ENCODE measurements at places on chromosomes 12 and 14.

DNA sequence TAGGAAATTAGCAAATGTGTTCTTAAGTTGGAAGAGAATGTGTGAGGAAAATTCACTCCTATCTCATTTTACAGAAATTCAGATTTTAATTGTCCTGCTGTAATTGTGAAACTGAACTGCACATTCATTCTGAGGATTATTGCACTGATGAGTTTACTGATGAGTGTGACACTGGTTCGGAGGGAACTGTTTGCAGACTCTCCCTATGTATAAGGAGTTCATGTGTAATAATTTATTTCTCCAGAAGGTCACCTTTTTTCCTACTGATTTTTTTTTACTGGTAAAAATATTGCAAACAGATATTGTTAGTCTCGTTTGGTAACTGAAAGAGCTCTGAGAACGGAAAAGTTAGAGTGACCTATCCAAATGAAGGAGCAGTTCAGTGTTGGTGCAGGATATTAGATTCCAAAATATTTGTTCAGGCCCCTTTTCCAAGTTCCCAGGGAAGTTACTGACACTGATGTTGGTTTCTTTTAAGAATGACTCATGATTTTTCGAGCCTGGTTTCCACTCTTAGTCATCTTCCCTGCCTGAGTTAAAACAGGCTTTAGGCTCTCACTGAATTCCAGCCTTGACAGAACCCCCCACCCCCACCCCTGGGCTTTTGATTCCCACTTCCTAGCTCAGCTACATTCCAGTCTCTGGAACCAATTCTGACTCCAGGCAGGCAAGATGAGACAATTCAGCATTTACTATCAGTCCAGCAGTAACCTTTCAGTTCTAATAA, 18.4 kb downstream of the ANO6 start:
- no peak for DNase-seq

- DNase-seq, result no peak
These were observed 144.1 kb downstream of the NTF3 start for GRCh38 chr12:5575987-5576386.

DNA sequence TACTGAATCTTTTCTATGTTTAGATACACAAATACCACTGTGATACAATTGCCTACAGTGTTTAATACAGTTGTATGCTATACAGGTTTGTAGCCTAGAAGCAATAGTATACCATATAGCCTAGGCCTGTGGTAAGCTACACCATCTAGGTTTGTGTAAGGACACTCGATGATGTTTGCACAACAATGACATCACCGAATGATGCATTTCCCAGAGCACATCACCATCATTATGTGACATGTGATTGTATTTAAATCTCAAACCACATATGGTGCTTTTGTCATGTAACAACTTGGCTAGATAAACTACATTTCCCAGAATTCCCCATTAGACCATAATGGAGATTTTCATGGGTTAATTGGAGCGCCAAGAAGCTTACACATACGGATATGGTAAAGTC, 128.4 kb upstream of the CPNE8 start:
- DNase-seq, result no peak

- DNase-seq, result no peak
These were observed 1.5 kb downstream of the KDM2B start for GRCh38 chr12:121579190-121579791.

DNA sequence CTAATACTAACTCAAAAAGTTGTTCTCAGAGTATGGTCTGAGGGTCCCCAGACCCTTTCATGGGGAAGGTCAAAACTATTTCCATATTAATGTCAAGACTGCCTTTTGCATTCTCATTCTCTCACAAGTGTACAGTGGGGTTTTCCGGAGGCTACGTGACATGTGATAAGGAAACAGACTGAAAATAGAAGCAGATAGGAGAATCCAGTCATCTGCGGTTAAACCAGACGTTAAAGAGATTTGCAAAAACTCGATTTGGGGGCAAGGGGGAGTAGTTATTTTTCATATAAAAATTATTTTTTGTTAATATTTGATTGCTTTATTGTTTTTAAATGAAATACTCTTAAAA, 1.0 kb upstream of the NAP1L1 start:
- DNase-seq, result no peak

DNA sequence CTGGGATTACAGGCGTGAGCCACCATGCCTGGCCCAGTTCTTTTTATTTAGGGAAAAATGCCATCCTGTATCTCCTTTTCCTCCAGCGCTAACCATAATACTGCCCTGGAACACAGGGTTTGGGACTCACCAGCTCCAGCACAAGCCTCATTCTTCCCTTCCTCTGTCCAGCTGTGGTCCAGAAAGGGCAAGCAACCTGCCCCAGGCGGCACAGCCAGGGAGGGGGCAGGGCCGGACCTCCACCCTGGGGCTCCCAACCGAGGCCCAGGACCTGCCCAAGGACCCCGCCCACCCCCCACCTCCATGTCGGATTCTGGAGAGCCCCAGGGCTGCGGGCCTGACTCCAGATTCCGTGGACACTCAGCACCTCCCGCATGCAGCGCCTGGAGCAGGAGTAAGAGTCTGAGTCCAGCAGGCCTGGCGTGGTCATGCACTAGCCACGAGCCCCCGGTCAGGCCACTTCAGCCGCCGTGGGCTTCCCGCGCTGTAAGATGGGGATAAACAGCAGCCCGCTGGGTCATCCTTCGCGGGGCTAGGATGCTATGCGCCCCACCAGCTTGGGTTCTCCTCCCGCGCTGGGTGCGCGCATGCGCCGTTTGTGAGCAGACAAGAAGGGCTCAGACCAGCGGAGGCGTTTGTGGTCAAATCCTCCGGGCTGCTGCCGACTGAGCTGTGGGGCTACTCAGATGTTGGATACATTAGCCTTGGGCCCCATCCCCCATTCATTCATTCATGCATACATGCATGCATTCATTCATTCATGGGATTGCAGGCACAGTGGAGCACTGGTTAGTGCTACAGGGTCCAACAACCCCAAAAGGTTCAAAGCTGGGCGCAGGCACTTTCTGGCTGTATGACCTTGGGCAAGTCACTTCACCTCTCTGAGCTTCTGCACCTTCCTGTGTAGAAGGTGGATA, 16.3 kb downstream of the TMEM119 start:
- no peak for DNase-seq

DNA sequence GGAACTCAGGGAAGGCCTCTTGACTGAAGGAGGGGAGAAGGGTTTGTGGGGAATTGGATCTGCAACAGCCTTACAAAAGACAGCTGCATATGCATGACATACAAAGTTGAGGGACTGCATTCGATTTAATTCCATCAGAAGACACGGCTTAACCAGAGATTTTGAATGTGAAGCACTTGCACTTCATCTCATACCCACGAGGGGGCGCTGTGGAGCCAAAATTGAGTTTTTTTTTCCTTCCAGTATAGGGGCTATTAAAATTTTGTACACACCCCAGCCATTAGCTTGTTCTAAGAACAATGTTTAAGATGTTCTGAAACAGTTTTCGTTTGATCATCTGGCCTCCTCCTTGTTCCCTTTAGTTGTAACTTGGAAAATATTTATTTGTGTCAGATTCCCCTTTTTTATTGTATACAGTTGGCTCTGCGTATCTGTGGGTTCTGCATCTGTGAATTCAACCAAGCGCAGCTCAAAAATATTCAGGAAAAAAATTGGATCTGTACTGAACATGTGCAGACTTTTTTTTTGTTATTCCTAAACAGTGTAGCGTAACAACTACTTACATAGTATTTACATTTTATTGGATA, 1.6 kb downstream of the SUDS3 start:
- peak; percentile 57 for DNase-seq

- no peak for DNase-seq
These were observed 22.0 kb downstream of the LRTM2 start for GRCh38 chr12:1842183-1842904.

DNA sequence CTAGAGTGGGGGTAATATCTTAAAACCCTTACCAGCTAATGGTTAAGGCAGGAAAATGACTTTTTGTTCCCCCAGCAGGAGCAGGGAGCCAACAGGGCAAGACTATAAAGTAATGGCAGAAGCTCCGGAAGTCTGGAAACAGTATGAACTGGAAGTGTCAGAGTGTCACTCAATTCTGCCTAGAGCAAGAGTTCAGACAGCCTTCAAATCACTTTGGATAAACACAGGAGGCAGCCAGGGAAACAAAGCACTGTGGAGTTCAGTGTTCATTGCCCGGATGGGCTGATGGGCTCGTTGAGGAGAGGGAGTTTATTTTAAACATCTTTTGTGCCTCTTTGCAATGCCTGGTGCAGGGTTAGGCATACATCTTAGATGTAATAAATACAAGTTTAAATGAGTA, 16.5 kb upstream of the DYRK2 start:
- no peak for DNase-seq

DNA sequence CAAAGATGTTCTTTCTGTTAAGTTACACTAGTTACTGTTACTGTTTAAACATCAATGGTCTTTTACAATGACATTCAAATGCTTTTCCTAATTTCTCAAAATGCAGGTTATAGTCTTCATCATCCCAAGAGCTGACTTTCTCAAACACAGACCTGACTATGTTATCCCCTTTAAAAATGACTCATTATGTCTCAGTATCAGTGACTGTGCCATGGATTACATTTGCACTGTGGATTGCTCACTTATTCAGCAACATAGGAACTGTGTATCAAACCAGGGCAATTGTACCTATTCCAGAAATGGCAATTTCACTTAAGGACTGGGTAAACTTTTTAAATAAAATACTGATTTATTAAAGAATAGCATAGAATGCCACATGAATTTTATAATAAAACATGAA, 630.2 kb upstream of the NOVA1 start:
- no peak for DNase-seq

DNA sequence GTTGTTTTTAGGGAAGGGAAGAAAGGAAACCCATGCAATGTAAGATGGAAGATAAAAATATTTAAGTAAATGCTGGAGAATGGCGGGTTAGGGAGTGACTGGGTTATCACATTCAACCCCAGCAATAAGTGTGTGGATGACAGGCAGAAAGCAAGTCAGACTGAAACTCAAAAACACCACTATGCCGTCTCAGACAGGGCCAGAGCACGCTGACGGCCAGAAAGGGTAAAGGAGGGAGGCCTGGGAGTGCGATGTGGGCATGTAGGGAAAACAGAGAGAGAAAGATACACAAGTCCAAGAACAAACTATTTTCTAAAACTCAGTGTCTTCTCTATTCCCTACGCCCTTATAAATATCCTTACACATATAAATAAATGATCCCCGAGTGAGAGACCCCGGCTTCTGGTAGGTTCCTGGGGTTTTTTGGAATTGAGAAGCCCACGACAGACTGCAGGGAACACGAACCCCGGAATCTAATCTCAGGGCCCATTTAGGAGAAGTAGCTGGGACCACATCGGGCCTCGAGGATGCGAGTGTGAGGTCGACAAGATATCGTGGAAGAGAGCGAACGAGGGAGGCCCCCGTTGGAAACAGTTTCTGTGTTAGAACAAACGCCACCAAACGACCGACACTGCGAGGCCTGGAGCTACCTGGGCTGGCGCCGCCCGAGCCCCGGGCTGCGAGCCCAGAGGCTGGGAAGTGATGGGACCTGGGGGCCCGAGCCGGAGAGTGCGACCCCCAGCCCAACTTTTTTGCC, 735 bp upstream of the OTX2 start:
- DNase-seq, result no peak

GRCh38 chr12:46389031-46389616, 16.6 kb upstream of the SLC38A2 start:
- no peak for DNase-seq

- no peak for DNase-seq
These were observed 880.3 kb upstream of the FOXG1 start for GRCh38 chr14:27886256-27886655.

DNA sequence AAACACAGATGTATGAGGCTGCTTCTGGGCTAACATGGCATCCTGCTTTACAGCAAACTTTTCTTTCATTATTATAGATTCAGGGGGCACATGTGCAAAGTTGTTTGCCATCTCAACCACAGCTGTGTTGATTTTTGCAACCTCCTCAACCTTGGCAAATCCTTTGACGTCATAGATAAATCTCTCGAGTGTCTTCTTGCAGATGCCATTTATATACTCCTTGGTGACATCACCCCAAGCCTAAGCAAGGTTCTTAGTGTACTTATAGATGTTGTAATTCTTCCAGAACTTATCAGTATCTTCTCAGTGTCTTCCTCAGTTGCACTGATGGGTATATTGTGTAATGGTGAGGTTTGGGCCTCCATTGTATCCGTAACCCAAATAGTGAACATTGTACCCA, 135.4 kb upstream of the RPH3A start:
- no peak for DNase-seq

DNA sequence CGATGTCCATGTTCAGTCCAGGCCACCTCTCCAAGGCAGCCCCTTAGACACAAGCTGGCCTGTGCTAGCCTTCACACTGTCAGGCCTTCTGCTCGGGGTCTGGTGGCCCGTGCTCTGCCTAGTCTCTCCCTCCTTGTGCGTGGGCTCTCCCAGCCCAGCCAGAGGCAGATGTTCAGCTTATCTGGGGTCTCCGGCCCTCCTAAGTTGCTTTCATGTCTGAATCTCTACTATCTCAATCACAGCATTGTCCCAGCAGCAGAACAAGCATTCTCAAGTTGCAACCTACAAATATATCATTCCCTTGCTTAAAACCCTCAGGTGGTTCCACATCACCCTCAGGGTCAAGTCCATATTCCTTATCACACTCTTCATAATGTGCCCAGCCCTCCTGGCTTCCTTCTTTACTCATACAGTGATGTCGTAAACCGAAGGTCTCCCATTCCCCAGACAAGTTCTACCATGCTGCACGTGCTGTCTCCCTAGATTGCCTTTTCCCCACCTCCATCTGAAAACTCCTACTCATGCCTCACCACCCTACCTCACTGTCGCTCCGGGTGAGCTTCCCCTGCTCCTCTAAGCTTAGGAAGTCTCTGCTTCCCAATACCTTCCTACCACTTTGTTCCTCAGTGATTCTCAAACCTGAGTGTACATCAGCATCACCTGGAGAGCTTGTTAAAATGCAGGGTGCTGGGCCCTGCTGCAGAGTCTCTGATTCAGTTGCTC, 1.5 kb downstream of the KRT73 start:
- no peak for DNase-seq

DNA sequence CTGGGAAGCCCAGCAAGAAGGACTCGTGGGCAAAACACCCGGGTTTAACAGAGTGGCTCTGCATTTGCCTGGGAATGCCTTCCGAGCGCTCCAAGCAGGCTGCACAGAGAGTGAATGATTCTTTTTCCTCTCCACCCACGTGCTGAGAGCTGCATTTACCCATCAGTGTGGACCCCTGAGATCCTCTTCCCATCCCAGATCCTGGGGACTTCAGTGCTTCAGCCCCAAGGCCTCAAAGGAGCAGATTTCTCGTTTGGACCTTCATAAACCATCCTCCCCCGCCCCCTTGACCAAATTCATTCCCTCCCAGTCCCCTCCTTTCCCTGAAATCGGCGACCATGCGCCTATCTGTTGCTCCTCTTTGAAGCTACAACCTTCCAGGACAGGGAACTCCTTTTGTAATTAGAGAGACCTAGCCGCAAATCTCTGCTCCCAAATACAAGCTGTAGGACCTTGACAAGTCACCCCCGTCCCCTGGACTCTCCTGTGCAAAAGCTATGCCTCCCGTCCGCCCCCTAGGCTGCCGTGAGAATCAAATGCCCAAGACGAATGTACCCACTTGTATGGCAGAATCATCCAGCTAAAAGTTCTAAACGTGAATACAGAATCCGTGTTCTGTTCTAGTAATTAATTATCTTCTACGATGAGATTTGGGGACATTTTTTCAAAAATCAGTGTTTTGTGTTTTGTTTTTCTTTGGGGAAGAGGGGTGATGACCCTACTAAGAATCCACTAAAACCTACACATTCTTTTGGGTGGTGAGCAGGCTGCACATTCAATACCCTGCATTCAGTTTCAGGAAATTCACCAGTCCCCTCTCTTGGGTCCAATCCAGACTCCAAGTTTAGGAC, 8.8 kb downstream of the TBX5 start:
- DNase-seq, result no peak

GRCh38 chr12:103814436-103814835, 26.6 kb downstream of the NT5DC3 start:
- no peak for DNase-seq

All from stimulated activated CD8-positive, alpha-beta memory T cell treated with anti-CD3 and anti-CD28 coated beads, Interleukin-7, amount 100 ng/mL, for 1 hour (primary cell).